ENCODE measurements at places on chromosomes 16 and 17. TPM values are rescaled to one million over a fixed set of nuclear protein-coding genes. Genes with fewer than 3 reads are reported as not detected.

- DNase-seq = no peak
These were observed 258.4 kb upstream of the SDK2 start for GRCh38 chr17:73902416-73903181.

DNA sequence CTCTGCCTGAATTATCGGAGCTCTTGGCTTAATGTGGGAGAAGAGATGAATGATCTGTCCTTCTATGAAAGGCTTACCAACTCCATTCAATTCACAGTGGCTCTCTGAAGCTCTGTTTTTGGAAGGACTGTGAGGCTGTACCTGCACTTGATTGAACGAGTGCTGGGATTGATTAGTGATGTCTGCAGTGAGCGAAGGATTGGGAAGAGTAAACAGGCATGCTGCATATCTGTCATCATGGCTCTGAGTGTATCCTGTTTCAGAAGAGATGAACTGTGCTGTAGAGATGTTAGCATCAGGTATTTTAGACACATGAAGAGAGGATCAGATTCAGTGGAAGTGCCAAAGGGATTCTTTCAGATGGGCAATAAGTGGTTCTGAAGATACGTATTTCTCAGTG is 564.0 kb downstream of the MAF start:
- no peak for DNase-seq

DNA sequence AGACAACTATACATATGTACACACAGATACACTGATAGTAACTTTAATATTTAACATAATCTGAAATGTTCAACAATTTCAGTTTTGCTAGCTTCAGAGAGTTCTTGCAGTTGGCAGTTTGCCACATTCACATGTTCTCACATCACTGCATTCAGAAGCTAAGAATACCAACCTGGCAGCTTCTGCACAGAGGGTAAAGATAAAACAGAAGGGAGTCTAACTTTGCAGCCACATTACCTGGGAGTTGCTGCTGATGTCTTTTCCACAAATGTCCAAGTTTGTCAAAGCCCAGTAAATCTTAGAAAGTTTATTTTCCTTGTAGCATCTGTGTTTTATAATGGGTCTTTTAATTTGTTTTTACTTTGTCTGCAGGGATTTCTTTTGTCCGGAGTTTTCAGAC is 332.0 kb downstream of the BCAS3 start:
- no peak for DNase-seq

HSF5 gene
- total RNA-seq = under 0.01 TPM
